H4 (cell line): ENCODE measurements at places on chromosomes 12 and 14. TPM values are rescaled to one million over a fixed set of nuclear protein-coding genes. Genes with fewer than 3 reads are reported as not detected.

PTPN21 gene
- total RNA-seq, result 4.0 and 4.4 TPM in 2 replicates

CACNA2D4 gene
- not detected in 2 replicates for total RNA-seq

MYL6 gene
- 2,426 and 2,616 TPM in 2 replicates for total RNA-seq

TAS2R7 gene
- total RNA-seq, result not detected in 2 replicates

- peak; percentile 95 for DNase-seq
These were observed 19.8 kb downstream of the GALNT6 start for GRCh38 chr12:51371295-51371953.

DNA sequence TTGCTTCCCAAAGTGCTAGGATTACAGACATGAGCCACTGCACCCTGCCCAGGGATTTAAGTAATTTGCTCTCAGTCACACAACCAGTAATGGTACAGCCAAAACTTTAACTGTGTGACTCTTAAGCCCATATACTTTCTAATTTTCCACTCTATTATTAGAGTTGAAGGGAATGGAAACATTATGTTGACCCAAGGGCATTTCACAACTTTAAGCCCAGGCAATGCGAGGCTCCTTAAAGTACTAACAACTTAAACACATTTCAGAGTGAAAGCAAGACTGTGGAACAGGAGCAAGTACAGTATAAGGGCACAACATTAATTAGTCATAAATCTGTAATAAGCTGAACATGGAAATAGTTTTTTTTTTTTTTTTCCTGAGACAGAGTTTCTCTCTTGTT is 39.8 kb downstream of the BAZ1A start:
- DNase-seq, result no peak

DNA sequence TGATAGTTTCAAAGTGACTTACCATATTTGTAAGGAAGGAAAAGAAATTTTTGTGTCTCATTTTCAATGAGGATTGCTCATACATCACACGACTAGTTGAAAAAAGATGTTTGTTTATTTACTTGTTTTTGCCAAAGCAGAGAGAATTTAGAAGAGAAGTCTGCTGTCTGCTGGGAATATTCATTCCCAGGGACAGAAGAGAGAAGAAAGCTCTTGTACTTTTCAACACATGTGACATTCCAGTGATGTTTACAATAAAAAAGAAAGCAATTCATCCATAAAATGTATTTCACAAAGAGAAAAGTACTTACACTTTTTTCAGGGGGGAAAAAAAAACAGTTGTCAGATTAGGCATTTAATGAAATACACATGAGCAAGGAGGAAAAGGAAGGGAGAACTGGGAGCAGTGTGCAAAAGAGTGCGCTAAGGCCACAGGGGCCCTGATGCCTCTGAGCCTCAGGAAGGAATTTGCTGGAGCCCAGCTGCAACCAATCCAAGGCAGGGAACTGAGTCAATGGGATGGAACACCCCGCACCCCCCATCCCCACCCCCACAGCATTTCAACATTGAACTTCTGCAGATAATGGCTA is 115.0 kb downstream of the RPAP3 start:
- no peak for DNase-seq

GRCh38 chr12:48980953-48981756 is 3.0 kb downstream of the WNT1 start:
- DNase-seq, result no peak
